ENCODE measurements at places on chromosomes 11 and 22.

DNA sequence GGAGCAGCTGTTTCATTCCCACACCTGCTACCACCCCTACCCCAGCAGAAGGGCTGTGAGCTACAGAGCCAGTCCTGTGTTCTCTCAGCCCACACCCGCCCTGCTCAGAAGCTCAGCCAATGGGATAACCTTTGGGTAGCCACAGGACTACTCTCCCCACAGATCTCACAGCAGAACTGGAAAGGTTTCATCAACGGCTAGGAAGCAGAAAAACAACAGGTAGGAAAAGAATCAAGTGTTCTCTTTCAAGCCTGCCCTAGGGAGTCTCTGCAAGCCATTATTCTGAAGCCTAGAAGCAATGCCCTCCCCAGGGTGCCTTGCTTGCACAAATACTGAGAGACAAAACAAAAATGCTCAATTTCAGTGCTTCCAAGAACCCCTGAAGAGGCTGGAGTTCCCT, 77.2 kb downstream of the TMPRSS5 start:
- DNase-seq = no peak

DNA sequence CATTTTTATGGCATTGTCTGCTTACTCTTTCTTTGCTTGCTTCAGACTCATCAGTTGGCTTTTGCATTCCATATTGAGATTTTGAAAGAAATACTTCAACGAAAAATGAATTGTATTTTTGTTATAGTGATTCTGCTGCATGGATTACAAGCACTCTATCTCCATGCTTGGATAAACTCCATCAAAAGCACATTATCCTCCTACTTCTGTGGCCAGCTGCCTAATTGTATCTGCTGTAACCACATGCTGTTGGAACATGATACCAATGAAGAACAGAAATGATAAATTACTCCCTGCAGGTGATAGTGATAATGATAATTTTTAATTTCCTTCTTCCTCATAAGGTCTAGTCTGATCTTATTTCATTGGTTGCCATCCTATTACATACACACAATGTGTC, 100.8 kb downstream of the PRMT3 start:
- no peak for DNase-seq

DNA sequence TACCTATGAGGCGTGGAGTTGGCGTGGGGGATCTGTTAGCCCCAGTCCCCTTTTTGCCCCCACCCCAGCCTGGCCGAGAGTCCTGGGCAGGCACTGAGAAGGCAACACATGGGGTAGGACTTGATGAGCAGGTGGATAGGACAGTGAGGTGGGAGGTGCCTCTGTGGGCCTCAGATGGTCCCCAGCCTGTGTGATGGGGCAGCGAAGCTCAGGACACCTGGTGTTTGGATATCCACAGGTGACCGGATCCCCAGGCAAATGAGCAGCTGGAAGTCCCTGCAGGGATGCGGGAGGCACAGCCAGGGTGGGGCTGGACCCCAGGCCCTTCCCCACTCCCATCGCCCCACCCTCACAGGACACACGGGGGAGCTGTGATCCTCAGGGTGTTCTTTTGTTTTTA, 9.7 kb downstream of the FBLN1 start:
- no peak for DNase-seq

GRCh38 chr22:23305922-23306374, 125.6 kb downstream of the BCR start:
- DNase-seq = no peak

DNA sequence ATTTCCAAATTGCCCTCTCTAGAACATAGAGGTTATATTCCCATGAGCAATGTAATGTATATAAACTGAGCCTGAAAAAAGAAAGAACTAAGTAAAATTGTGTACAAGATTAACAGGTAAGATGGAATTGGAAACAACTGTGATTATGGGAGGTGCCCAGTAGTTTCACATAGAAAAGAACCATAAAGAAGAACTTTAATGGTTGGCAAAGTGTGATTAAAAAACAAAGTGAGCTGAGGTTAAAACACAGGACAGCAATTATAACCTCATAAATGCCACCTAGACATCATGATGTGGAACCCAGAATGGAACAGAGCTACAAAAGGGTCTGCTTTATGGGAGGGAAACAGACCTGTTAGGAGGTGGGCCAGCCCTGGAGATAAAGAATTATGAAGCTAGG, 58.6 kb downstream of the CYB5R2 start:
- no peak for DNase-seq

GRCh38 chr11:78783301-78783700, 208.6 kb upstream of the NARS2 start:
- DNase-seq = no peak

- no peak for DNase-seq
Measured at GRCh38 chr11:131888230-131888855, 517.9 kb downstream of the NTM start.

- no peak for DNase-seq
Measured at GRCh38 chr11:118878163-118878563, 5.5 kb upstream of the CXCR5 start.

DNA sequence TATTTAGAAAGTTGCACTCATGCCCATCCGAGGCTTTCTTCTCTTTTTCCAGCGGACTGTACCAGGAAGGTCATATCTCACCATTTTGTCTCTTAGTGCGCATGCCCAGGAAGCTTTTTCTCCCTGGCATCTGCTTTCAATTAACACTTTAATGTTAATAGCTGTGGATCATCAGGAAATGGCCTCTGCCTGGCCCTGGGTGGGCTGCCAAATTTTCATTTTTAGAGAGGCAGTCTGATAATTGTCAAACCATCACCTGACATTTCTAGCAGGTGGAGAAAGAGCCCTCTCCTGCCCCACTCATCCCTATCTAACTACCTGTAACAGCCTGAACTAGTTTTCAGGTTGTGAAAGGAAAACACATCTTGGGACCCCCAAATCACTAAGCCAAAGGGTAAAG, 257.4 kb upstream of the LRRC4C start:
- no peak for DNase-seq
